ENCODE measurements at places on chromosomes 16 and 17. TPM values are rescaled to one million over a fixed set of nuclear protein-coding genes. Genes with fewer than 3 reads are reported as not detected.

The KRT40 gene
- total RNA-seq: not detected

The C17orf78 gene
- total RNA-seq: not detected

The SCNN1G gene
- 0.23 TPM for total RNA-seq

The OSGIN1 gene
- 0.23 TPM for total RNA-seq

The ZNF624 gene
- 33.9 TPM for total RNA-seq

The ITGAX gene
- total RNA-seq: 3.0 TPM

The LRRC46 gene
- 1.6 TPM for total RNA-seq

The TBC1D3I gene
- total RNA-seq: not detected

The ZCCHC14 gene
- 29.8 TPM for total RNA-seq

The CA7 gene
- total RNA-seq: not detected

The SOX9 gene
- total RNA-seq: 22.8 TPM

The KRTAP4-5 gene
- total RNA-seq: not detected

The HSPB9 gene
- 0.23 TPM for total RNA-seq

The EVPL gene
- total RNA-seq: under 0.01 TPM

The SLFN12 gene
- 8.8 TPM for total RNA-seq

The FHOD1 gene
- total RNA-seq: 4.8 TPM

The MAPT gene
- 204 TPM for total RNA-seq

The GLP2R gene
- total RNA-seq: not detected

The CES5A gene
- 0.46 TPM for total RNA-seq

The SLC47A1 gene
- 0.92 TPM for total RNA-seq

The DNAAF8 gene
- 2.1 TPM for total RNA-seq

The HID1 gene
- total RNA-seq: 25.1 TPM

The CCL22 gene
- not detected for total RNA-seq

The SHISA9 gene
- total RNA-seq: 22.4 TPM

The ALOX12B gene
- total RNA-seq: not detected

The SYNGR2 gene
- 10.6 TPM for total RNA-seq

The ANKRD40CL gene
- total RNA-seq: not detected

The CRHR1 gene
- 6.2 TPM for total RNA-seq

The RNF112 gene
- 17.3 TPM for total RNA-seq

The MAF gene
- total RNA-seq: 13.1 TPM

The CACNG5 gene
- 12.2 TPM for total RNA-seq

The ALG1 gene
- 15.7 TPM for total RNA-seq

The TBX6 gene
- 0.23 TPM for total RNA-seq

The MATCAP1 gene
- 58.8 TPM for total RNA-seq

The CCR7 gene
- not detected for total RNA-seq

The HAS3 gene
- total RNA-seq: 12.0 TPM

The ABCA9 gene
- 8.8 TPM for total RNA-seq

The CCL2 gene
- 4.8 TPM for total RNA-seq

The CHD9NB gene
- total RNA-seq: 2.8 TPM

The CD300LB gene
- total RNA-seq: not detected

The ITGAL gene
- 1.2 TPM for total RNA-seq

The KRTAP3-2 gene
- not detected for total RNA-seq

The LITAFD gene
- not detected for total RNA-seq

The CDK5R1 gene
- 176 TPM for total RNA-seq

The C16orf74 gene
- 1.8 TPM for total RNA-seq

The CTDNEP1 gene
- total RNA-seq: 40.1 TPM

The HOXB4 gene
- not detected for total RNA-seq

The BICDL2 gene
- total RNA-seq: not detected
